ENCODE measurements at places on chromosomes 3 and 15.

DNA sequence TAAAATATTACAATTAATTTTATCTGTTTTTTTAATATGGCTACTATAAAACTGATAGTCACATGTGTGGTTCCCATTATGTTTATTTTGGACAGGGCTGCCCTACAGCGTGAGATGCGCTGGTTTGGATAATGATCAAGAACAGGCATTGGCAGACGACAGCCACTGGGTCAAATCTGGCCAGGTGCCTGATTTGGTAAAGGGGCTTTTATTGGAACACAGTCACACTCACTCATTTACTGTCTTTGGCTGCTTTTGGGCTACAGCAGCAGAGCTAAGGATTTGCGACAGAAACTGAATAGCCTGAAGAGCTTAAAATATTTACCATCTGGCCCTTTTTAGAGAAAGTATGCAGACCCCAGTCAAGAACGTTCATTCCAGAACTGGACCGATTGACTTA lies 724.2 kb upstream of the CFAP20DC start:
- no peak for DNase-seq

DNA sequence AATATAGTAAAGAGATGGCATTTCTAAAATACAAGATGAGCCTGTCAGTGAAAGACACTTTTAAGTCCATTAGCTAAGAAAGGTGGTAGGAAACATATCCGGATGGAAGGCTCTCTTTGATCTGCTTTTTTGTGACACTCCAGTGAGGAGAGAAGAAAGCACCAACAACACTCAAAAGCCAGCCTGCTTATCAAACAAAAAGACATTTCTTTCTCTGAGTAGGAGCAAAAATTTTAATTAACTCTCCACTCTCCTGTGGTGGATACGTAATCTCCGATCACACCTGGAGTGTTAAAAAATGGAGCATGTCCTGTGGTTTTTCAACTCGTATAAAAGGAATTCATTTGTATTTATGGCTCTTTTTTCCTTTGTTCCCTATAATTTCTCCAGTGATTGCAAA lies 65.3 kb downstream of the OXNAD1 start:
- no peak for DNase-seq

DNA sequence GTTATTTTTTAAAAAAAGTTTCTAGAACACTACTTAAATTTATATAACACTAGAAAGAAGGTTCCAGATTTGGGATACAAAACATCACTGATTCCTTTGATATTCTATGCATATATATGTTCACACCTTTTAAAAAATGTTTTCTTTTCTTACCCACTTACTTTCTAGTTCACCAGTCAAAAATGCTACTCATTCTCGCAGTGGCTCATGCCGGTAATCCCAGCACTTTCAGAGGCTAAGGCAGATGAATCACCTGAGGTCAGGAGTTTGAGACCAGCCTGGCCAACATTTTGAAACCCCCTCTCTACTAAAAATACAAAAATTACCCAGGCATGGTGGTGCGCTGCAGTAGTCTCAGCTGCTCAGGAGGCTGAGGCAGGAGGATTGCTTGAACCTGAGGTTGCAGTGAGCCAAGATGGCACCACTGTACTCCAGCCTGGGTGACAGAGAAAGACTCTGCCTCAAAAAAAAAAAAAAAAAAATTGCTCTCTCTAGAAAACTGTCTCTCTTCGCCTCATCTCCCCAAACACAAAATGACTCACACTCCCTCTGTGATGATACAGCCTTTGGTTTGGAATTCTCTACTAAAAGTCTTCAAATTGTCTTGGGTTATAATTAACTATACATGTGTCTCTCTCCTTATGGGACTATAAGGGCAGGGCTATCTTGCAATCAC lies 52.6 kb upstream of the TGFBR2 start:
- DNase-seq, result no peak

GRCh38 chr3:109023656-109024254 lies 70.1 kb upstream of the GUCA1C start:
- no peak for DNase-seq

GRCh38 chr3:178950676-178951075 lies 120.9 kb downstream of the ZMAT3 start:
- DNase-seq, result no peak

- no peak for DNase-seq
Observed at GRCh38 chr3:135908225-135908624, 57.3 kb upstream of the PPP2R3A start.

DNA sequence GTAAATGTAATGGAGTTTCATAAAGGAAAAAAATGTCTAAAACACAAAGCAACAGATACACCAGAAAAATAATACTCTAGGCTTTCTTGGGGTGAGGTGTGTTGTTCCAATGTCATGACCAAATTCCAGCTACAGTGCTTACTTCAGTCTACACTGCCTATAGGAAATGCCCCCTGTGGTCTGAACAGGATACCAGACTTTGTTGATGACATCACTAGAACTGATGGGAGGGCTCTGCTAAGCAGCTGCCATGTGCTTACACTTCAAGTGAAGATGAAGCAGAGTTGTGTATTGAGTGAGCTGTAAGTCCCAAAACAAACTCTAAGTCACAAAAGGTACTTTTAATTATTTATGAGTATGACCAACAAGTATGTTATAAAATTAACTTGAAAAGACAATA lies 456.1 kb upstream of the IL12A start:
- no peak for DNase-seq

DNA sequence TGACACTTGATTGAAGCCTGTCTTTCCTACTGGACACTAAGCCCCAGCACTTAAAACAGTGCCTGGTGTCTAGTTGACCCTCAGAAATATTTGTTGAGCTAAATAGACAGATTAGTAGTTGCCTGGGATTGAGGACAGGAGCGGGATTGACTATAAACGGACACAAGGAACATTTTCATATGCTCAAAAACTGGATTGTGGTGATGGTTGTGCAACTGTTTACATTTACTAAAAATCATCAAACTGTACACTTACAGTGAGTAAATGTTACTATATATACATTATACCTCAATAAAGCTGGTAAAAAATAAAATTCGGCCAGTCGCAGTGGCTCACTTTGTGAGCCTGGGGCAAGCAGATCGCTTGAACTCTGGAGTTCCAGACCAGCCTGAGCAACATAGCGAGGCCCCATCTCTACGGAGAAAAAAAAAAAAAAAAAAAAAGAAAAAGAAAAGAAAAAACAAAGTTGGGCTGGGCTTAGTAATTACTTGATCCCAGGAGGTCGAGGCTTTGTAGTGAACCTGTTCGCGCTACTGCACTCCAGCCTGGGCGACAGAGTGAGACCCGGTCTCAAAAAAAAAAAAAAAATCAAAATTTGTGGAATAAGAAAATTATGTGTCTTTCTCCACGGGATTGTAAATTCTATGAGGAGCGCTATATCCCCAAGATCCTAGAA lies 632 bp upstream of the IDH3A start:
- DNase-seq, result no peak

DNA sequence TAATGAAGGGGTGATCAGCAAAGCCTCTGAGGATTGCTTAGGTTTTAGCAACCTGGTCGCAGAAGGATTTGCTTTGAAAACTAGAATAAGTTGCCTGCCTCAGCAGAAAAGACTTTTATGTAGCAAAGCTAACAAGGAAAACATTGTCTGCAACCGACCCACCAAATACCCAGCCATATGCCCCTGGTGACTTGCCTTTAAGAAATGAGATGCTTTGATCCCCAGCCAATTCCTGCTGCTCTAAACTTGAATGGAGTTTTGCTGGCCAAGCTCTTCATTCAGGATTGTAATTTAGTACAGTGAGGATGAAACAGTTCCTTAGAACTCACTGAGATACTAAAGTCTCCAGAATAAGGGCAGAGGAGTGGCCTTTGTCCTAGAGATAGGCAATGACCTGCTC lies 139.8 kb upstream of the PROK2 start:
- DNase-seq, result no peak

- DNase-seq, result no peak
Observed at GRCh38 chr3:16825617-16826204, 59.0 kb upstream of the PLCL2 start.

DNA sequence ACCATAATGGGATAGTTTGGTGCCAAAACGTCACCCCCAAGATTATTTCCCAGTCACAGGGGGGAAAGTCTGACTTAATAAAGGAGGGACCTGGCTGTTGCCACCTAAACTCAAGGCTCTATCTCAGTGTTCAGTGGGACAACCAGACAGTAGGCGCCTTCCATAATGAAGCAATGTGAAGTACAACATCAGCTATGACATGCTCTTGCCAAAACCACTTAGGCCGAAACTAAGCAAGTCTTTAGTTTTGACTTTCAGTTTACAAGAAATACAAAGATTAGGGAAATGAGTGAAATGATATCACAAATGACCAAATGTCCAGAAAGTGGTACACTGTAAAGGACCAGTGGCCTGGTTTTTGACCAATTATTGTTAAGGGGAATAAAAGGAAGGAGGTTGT lies 32.9 kb downstream of the SOX14 start:
- DNase-seq, result no peak
